Caco-2 (cell line): ENCODE measurements at places on chromosomes 11 and 22.

- DNase-seq, result peak; percentile 86
Observed at GRCh38 chr22:49971232-49972162, 10.9 kb downstream of the PIM3 start.

DNA sequence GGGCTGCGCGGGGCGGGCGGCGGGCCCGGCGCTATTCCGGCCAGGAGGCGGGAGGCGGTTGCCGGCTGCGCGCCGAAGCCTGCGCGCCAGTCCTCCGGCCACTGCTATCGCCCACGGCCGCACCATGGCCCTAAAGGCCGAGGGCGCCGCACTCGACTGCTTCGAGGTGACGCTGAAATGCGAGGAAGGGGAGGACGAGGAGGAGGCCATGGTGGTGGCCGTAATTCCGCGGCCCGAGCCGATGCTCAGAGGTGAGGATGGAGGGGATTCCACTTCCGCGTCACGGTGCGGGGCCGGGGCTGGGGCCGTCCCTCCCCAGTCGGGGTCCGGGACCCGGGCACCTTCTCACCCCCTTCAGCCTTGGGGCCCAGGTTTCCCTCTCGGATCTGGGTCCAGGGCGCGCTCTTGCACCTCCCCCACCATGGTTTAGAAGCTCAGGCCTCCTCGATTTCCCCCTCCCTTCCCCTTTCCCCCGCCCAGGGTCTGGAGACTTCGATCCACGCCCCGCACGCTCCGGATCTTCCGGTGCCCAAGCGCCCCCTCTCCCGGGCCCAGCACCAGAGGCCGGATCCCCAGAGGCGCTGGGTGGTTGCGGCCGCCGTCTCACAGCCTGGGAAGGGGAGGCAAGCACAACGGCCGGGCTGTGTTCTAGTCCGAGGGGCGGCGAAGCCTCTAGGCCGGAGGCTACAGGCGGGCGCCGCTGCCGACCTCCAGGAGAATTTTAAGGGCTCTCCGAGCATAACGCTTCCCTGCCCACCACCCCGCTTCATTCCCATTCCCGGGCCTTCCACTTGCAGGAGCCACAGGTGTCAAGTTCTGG, 517 bp downstream of the SPINDOC start:
- peak; percentile 50 for DNase-seq

GRCh38 chr11:86183694-86184093, 60.9 kb upstream of the EED start:
- DNase-seq, result no peak

GRCh38 chr11:34905666-34906065, 10.5 kb downstream of the APIP start:
- DNase-seq, result no peak

GRCh38 chr11:130581646-130582045, 133.2 kb downstream of the ADAMTS15 start:
- no peak for DNase-seq

GRCh38 chr11:70521475-70522308, 123.4 kb downstream of the CTTN start:
- peak; percentile 37 for DNase-seq

DNA sequence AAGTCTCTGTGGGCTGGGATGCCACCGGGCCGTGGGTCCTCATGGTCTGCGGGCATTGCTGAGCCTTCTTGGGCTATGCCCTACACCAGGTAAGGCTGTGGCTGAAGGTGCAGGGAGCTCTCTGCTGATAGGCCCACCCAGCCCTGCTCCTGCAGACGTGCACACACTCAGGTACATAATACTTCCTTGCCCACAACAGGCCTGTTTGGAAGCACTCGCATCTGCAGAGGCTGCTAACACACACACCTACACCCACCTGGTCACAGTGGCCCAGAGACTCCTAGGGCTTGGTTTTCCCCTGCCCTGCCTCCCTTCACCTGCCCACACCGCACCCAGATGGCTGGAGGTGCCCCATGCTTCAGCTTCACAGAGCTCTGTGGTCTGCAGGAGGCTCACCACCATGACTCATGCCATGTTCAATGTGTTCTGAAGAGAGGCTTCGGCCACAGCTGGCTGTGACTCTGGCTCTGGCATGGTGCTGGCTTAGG, 72.8 kb upstream of the KCNQ1OT1 start:
- DNase-seq, result peak; percentile 25

DNA sequence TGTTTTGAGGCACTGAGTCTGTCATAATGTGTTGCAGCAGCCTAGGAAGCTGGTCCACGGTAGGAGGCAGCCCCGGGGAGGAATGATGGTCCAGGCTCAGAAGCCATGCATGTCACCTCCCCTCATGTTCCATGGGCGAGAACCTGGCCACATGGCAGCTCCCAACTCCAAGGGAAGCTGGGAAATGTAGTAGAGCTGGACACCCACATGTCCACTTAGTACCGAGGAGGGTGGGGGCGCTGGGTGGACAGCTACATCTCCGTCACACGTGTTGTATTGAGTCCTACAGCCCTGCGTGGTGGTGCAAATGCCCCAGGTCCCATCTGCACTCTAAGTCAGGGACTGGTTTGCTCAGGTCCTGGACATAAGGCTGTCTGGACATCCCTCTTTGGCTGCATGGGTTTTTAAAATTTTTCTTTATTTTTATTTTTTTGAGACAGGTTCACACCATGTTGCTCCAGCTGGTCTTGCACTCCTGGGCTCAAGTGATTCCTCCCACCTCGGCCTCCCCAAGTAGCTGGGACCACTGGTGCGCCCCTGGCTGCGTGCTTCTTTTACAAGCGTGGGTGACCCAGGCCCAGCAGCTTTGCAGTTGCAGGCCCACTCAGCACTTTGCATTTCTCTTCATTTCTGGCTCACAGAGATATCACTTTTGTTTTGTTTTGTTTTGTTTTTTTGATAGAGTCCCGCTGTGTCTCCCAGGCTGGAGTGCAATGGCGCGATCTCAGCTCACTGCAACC, 3.9 kb upstream of the CTTN start:
- peak; percentile 32 for DNase-seq

DNA sequence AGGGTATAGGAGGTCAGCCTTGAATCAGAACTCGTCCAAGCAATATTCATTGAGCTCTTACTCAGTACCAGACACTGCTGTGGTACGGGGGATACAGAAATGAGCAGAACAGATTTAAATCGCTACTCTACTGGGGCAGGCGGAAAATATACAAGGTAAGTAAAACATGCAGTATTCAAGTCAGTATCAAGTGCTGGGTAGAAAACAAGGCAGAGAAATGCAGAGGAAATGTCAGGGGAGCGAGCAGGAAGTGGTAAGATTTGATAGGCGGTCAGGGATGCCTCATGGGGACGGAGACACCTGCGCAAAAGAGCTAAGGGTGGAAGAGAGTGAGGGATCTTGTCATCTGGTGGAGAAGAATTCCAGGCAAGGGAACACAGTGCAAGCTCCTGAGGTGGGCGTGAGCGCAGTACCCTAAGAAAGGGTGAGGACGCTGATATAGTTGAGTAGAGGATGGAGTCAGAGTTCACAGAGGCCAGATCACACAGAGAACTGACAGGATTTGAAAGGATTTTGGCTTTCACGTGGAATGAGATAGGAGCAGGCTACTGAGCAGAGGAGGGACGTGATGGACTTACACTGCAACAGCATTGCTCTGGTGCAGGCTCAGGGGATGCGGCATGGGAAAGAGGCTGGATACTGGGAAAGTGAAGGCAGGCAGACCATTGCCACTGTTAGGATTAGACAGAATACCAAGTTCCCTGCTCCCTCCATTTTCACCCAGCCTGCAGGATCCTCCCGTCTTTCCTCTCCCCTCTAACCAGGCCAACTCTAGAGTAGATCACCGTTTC, 35.8 kb downstream of the SC5D start:
- no peak for DNase-seq
